CD4-positive, alpha-beta T cell treated with Interleukin-12 subunit alpha and Interleukin-12 subunit beta, for 1 hour (primary cell): ENCODE measurements at places on chromosomes 3 and 15.

DNA sequence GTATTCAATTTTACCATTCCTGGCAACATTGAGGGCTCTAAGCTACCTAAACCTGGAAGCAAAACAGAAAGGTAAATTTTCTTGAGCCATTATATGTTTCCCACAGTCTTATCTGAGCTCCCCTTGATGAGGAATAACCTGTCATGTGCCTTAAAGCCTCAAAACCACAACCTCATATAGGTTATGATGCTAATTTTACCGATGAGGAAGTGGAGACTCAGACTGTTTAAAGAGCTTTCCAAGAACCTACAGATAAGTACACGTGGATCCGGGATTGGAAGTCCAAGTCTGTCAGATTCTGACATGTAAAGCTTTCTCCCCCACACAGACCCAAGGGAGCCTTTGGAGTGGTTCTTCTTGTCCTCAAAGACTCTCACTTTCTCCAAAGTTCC lies 140.5 kb downstream of the SEMA6D start:
- DNase-seq = no peak

- DNase-seq = no peak
Observed at GRCh38 chr15:48645558-48646330, at the start of gene FBN1. FBN1 (minus strand) TSS chr15:48645709; CDS start chr15:48644769, 940 bp downstream.

DNA sequence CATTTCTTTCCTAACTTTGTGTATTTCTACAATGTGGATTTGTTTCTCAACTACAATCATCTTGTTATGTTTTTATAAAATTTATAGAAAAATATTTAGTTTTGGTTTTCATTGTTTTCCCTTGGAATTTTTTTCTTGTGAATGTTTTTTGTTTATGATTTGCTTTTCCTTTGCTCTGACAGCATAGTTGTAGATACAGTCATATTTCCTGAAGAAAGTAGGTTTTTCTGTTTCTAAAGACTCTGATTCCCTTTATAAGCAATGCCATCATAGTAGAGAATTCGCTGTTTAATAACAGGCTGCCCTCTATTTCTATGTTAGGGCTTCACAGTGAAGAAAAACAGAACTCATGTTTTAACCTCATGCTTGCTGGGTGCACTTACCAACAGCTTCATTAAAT lies 482.3 kb downstream of the ZBBX start:
- no peak for DNase-seq

DNA sequence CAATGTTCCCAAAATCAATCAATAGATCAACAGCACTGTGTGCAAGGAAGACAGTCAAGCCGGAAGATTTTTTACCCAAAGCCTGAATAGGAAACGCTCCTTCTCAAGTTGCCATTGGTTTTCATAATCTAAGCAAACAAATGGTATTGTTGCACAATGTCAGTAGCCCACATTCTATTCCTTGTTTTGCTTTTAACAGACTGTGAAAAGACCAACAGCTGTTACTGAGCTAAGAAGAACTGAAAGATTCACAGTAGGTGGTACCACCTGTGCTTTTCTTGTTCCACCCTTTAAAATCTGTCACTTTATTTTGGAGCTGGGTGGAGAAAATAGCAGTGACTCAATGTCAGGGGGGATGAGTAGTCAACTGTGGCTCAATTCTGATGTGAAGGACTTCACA lies 357.5 kb upstream of the CADM2 start:
- DNase-seq = no peak
